ENCODE measurements at places on chromosomes 6 and 20. TPM values are rescaled to one million over a fixed set of nuclear protein-coding genes. Genes with fewer than 3 reads are reported as not detected.

The MROH8 gene
- total RNA-seq: 2.5 TPM

The CHRNA4 gene
- not detected for total RNA-seq

The PPP1R3G gene
- total RNA-seq: not detected

The ANKRD66 gene
- total RNA-seq: not detected

The TSHZ2 gene
- not detected for total RNA-seq

The IL17A gene
- total RNA-seq: not detected

Measured in melanocyte of skin (primary cell).